Bone marrow (tissue), 2 donors: ENCODE measurements at places on chromosomes 4 and X.

- no peak for DNase-seq
Observed at GRCh38 chr4:153809916-153810810, 21.3 kb upstream of the SFRP2 start.

DNA sequence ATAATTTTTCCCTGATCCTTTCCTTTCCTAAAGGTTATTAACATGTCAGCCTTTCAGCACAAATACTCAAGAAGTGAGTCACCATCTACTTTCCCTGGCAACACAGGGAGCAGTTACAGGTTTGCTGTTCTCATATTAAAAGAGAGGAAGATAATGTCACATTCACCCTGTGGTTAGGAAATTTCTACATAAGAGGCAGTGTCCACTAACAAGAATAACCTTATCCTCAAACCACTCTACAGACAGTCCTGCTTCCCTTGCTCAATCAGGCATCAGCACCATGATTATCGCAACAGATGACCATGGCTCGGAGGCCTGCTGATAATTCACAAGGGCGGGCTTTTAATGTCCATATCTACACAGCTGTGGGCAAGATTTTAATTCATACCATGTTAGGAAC lies 30.9 kb downstream of the RNF150 start:
- DNase-seq: no peak

GRCh38 chr4:7127576-7127975 lies 59.7 kb upstream of the GRPEL1 start:
- no peak for DNase-seq

GRCh38 chrX:64570204-64570603 lies 175.0 kb upstream of the MTMR8 start:
- DNase-seq: no peak

DNA sequence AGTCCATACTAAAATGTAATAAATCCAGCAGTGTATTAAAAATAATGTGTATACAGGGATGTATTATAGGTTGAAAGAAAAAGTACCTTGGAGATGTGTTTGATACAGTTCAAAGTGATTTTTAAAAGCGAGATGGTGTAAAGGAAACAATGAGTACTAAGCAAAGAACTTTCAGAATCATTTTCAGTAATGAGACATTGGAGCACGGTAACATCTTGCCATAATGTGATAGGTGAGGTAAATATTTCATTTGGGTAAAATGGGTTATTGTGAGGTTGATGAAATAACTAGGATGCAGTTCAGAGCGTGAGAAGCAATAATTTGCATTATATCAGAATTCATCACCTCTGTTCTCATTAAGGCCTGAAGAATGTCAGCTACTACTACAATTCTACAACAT lies 25.9 kb downstream of the EIF2S3 start:
- DNase-seq: no peak

DNA sequence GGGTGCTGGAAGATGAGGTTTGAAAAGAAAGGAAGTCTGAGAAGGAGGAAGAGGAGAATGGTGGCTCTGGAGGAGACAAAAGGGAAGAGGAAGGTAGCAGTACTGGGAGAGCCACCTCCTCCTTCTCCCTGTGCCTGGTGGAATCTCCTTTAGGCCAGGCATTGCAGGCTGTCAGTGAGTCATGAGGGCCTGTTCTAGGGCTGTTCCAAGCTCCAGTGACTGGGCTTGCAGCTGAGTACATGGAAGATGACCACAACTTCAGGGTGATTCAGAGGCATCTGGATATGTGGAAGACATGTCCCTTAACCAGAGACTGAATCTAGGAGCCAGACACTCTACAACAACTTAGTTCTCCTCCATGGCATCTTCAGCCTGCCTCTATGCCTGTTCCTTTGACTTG lies 107.8 kb downstream of the EFNB1 start:
- no peak for DNase-seq

GRCh38 chrX:107738272-107738671 lies 37.3 kb downstream of the TSC22D3 start:
- no peak for DNase-seq

DNA sequence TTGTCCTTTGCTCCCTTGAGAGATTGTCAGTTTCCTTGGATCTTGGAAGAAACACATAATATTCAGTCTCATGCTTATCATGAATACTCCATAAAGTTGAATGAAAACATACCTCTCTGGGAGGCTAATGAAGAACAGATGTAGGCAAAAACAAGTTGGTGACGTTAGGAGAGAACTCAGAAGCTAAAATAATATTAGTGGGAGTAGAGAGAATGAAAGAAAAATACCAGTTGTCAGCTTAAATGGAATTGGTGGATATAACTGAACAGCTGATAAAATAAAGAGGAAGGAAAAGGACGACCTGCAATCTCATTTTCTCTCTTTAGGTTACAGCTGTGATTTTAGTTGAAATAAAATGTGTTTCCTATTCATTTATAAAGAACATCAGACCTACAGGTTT lies 124.8 kb downstream of the SNCA start:
- no peak for DNase-seq

DNA sequence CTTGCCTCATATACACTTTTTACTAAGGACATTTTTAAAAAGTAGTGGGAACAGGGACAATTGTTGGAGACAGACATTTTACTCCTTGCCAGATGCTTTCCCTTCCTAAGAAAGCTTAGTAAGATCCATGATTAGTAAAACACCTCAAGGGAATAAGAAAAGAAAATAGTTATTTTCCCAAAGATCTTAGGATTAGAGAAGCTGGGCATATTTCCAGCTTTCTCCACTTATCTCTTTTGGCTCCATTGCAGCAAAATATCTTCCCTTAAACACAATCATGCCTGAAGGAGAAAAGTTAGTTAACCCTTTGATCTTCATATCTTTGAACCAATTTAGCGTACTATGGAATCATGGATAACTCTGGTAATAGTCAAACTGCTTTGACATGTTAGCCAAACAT lies 257.9 kb downstream of the PCDH18 start:
- DNase-seq: no peak

- DNase-seq: no peak
Observed at GRCh38 chr4:95386410-95386809, 162.4 kb downstream of the UNC5C start.

DNA sequence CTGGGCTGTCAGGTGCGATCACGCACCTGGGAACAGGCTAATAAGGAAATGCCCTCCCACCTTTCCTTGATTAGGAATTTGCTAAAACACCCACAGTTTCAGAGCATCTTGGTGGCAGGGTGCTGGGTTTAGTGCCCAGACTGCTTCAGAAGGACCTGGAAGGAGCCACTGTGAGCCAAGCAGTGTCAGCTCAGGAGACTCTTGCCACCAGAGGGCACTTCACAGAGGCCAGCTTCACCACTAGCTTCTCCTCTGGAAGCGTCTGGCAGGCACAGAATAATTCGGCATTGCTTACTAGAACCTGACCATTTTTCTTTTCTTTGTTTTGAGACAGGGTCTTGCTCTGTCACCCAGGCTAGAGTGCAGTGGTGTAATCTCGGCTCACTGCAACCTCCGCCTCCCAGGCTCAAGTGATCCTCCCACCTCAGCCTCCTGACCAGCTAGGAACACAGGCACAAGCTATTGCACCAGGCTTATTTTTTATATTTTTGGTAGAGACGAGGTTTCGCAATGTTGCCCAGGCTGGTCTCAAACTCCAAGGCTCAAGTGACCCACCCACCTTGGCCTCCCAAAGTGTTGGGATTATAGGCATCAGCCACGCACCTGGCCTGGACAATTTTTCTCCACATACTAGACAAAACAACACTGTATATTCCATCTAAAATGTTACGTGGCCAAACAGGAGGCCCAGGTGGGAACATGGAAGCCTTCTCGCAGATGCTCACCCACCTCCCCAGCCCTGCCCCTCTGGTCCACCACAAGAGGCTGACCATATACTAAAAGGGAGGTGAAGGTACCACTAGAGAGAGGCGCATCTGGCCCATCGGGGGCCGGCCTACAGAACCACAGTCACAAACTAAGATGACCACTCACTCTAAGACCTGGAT lies 14.1 kb downstream of the NOP14 start:
- DNase-seq: no peak

GRCh38 chr4:8395504-8396296 lies 44.8 kb downstream of the ACOX3 start:
- DNase-seq: no peak

GRCh38 chrX:51332188-51332942 lies at the start of gene NUDT10:
TSS of gene NUDT10 (plus strand) at chrX:51332822. CDS start at chrX:51332966, 144 bp downstream.
- no peak for DNase-seq

- DNase-seq: no peak
Observed at GRCh38 chr4:70842761-70843435, 3.2 kb upstream of the GRSF1 start.

DNA sequence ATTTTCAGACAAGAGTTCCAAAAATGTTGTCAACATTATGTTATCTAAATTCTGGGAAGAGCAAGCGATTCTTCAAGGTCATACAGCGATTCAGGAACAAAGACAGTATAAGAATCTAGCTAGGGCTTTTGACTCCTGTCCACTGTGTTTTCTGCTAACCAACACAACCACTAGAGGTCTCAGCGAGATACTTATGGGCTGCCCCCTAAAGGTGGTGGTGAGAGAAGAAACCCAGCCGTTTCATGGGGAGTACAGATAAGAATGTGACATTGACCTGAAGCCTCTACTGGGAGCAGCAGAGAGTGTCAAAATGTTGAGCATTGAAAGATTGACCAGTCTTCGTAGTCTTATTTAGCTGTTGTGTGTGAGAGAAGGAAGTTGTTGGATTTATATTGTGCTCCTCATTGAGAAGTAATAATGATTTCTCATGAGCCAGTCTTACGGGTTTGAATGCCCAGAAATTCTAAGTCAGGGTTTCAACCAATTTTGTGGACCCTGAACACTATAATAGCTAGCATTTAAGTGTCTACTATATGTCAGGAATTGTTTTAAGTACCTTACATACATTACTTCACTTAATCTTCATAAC lies 168.3 kb downstream of the SPRY1 start:
- DNase-seq: peak; percentile 92

DNA sequence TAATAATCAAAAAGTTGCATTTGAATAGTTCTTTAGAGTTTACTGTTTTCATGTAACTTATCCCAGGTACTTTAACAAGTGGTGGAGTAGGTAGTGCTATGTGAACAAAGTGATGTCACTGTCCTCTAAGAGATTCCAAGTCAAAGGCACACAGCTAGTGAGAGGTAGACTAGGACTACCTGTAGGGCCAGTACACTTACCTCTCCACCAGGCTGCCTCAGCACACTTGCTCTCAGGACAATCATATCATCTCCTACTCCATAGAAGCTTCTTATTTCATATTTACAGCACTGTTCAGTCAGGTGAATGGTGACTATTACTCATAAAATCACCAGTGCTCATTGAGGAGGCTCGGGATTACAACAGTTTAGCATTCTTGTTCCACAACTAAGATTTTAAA lies 173.0 kb upstream of the EMCN start:
- DNase-seq: no peak

DNA sequence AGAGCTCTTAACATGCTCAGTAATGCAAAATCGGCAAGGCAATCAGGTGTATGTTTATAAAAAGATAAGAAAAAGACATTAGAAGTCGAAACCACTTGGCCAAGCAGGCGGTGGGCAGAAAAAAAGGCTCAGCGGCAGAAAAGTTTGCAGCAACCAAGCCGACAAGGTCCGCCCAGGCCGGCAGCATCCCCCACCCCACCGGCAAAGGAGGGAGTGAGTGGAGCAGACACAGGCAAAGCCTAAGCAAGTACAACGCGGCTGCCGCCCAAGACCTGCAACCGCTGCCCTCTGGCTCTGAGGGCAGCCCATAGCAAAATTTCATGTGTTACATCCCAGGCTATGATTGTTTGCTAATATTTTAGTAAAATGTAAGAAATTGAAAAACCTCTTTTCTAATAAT lies 125.4 kb upstream of the ZCCHC13 start:
- DNase-seq: no peak

- no peak for DNase-seq
Observed at GRCh38 chrX:2650865-2651264, 40.2 kb upstream of the CD99 start.

- DNase-seq: no peak
Observed at GRCh38 chrX:71650333-71650969, 16.9 kb upstream of the LOC101059915 start.

- DNase-seq: no peak
Observed at GRCh38 chrX:29082558-29082957, 495.3 kb downstream of the IL1RAPL1 start.

DNA sequence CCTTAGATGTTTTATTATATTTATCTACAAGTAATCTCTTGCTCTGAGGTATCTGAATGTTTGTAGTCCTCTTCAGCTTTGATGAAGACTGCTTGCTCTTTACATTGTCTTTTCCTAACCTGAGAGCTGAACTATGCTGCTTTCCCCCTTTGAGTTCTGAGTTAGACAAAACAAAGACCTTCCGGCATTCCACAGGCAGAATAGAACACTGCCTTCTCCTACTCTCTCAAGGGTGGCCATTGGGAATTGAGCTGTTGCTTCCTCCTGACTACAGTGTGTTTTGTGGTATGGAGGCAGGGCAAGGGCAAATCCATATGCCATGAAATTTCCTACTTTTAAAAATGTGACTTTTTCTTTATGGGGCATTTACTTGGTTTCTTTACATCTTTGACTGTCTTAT lies 841.0 kb downstream of the FAM133A start:
- DNase-seq: no peak

GRCh38 chrX:48606091-48606490 lies 8.8 kb downstream of the WDR13 start:
- DNase-seq: no peak

DNA sequence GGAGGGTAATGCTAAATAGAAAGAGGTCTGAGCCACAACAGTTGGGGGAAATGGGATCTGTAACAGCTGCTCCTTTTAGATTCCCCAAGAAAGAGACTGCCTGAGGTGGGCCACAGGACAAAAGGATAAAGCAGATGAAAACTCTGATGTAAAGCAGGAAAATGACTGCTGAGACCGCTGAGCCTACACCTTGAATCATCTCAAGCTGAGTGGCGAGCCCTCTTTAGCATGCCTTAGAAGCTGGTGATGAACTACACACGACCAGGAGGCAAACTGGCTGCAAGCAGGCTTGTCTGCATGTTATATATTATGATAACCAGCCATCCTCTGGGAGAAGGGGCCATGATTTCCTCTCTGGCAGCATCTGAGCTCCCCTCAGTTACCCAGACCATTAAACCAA lies 88.4 kb downstream of the TTC29 start:
- no peak for DNase-seq

DNA sequence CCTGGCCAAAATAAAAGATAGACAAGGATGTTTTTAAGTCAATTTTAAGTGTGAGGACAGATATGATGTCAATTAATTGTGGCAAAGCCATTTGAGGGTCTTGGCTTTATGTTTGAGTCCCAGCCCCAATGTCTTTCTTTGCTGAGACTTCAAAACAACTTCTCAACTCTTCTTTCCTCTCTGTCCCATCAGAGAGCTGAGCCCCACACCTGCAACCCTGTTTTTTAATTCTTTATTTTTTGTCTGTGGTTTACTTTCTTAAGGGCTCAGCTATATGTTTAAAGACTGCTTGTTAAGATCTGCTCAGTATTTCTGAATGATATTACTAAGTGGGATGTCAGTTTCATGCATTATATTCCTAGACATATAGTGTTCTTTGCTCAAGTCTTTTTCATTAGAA lies 164.3 kb downstream of the HS3ST1 start:
- DNase-seq: no peak
